ENCODE measurements at places on chromosomes 11 and 22. TPM values are rescaled to one million over a fixed set of nuclear protein-coding genes. Genes with fewer than 3 reads are reported as not detected.

Gene BLID
- total RNA-seq = not detected

Gene SPI1
- total RNA-seq = 0.25 TPM

Gene F2
- total RNA-seq = not detected

Gene BIRC3
- total RNA-seq = 108 TPM

Gene KRTAP5-7
- not detected for total RNA-seq

Gene PLAAT3
- 4.8 TPM for total RNA-seq

Gene NXPE2
- total RNA-seq = not detected

Gene SYCE3
- total RNA-seq = not detected

Gene MLC1
- total RNA-seq = 1.5 TPM

Gene OR6T1
- not detected for total RNA-seq

Gene MIOX
- total RNA-seq = not detected

Gene PGA4
- not detected for total RNA-seq

GRCh38 chr11:130180491-130180890 is 20.9 kb downstream of the ST14 start:
- no peak for DNase-seq

DNA sequence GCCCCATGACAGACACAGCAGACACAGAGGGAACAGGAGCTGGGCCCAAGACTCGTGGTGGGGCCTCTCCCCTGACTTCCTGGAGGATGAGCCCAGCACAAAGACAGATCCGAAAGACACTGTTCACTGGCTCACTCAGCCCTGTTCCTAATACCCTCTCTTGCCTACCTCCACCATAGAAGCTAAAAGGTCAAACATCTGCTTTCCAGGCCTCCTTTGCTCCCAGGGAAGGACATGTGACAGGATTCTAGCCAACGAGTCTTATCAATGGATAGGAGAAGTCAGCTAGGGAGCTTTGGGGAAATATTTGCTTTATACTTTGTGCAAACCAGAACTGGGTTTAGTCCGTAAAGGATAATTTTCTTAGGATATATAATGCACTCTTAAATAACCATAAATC is 8.4 kb upstream of the CLMP start:
- no peak for DNase-seq

- no peak for DNase-seq
These were observed 50.3 kb downstream of the NAT10 start for GRCh38 chr11:34155757-34156062.

DNA sequence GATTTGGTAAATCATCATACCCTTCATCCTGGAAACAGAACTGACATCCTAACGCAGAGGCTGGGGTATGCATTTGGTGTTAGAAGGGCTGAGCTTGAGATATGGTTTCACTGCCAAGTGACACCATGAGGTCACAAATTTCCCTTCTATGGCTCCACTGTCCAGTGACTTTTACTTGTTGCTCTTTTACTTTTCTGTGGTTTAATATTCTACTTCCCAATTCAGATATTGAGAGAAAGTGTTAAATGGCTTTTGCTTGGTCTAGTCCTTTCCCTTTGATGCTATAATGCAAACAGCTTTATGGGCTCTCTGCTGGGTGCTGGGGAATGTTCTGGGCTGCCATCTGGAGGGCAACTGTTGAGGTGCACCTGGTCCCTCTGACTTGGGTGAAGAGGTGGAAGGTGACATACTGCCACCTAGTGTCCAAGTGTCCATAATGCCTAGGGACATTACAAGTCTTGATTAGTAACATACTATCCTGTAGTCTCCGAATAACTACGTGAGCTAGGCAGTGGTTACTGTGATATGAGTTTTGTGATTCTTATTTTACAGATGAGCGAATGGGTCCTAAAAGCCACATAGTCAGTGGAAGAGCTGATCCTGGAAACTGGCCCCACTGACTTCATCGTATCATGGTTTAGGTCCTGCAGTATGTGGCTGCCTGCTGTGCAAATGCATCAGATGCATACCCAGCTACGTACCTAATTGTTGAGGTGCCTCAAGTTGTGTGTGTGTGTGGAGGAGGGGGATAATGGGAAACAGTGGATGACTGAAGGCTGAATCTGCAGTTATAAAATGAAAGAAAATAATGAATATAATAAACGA is 149.1 kb upstream of the RAG2 start:
- DNase-seq = peak; percentile 94

- DNase-seq = peak; percentile 86
These were observed 33.9 kb downstream of the LMO2 start for GRCh38 chr11:33857933-33858371.

DNA sequence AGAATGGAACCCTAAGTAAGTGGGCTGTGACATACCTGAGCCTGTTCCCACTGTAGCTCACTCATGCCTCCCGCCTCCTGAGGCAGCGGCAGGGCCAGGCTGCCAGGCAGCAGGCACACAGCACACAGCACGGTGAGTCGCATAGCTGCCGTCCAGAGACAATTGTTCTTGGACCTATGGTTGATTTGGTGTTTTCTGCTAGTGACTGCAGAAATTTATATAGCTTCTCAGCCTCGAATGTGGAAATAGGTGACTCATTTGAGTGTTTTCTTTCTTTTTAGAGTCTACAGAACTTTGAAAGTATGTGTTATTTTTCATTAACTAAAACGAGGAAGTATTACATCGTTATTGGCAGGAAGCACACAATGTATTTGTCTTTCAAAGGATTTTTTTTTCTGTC is at the start of gene MMP7:
TSS of gene MMP7 (minus strand) at position 190 of the 400 bp plus-strand sequence. CDS start at position 143, 47 bp downstream.
- DNase-seq = no peak

- no peak for DNase-seq
These were observed 16.0 kb upstream of the PICK1 start for GRCh38 chr22:38040953-38041759.

DNA sequence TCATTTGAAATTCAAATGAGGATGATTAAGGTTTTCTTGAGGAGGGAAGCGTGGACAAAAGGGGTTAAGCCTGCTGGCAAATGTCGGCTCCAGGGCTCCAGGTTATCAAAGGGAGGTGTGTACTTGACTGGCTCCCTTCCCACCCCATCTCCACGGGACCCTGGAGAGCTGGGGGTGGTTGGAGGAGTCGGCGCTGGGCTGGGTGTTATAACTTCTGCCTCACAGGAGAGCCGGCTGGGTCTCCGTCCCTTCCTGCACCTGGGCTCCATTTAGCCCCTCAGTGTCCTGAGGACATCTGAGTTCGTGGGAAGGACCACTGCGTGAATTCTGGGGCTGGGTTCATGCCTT is 15.6 kb downstream of the POU2F3 start:
- no peak for DNase-seq

DNA sequence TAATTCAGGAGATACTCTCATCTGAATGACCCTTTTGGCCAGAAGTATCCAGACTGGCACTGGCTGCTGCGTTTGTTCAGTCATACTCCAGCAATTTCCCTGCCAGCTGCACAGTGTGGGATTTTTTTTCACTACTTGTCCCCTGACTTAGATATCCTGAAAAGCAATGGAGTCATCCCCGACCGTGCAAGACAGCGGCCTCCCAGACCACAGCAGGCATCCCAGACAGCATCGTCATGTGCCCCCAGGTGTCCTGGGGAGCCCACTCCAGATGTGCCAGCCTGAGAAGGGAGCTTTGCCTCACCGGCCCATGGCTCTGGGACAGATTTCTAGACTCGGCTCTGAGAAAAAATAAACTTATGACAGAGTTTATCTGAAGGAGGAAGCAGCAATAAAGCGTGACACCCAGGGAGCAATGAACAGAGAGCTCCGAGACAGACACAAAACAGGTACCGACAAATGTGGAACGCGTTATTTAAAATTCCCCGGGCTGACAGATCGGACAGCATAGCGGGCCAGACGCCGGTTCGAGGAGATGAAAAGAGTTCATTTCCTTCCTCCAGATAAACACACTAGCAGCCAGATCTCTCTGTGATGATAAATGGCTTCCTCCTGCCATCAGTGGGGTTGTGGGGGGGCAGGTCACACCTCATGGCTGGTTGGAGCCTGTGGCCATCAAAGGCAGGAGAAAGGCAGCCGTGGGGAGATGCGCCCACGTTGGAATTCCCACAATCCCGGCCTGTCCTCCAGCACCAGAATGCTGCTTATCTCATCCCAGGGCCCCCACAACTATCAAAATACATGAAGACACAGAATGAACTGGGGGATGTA is 106.4 kb upstream of the FGF3 start:
- DNase-seq = no peak

DNA sequence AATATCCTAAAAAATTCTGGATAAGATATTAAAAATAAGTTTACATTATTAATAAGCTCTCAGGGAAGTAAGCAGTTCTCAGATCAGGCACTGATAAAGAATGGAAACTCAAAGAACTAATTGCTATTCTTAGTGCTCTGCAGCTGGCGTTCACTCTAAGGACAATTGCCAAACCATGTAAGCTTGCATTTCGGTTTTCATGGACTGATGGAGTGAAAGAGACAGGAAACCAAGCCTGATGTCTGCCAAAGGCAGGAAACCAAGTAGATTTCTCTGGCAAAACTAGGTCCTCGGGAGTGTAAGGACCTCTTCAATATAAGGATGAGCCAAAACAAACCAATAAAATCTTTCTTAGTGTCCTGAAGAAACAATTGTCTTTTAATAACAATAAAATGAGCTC is 355.2 kb downstream of the RAB38 start:
- no peak for DNase-seq

DNA sequence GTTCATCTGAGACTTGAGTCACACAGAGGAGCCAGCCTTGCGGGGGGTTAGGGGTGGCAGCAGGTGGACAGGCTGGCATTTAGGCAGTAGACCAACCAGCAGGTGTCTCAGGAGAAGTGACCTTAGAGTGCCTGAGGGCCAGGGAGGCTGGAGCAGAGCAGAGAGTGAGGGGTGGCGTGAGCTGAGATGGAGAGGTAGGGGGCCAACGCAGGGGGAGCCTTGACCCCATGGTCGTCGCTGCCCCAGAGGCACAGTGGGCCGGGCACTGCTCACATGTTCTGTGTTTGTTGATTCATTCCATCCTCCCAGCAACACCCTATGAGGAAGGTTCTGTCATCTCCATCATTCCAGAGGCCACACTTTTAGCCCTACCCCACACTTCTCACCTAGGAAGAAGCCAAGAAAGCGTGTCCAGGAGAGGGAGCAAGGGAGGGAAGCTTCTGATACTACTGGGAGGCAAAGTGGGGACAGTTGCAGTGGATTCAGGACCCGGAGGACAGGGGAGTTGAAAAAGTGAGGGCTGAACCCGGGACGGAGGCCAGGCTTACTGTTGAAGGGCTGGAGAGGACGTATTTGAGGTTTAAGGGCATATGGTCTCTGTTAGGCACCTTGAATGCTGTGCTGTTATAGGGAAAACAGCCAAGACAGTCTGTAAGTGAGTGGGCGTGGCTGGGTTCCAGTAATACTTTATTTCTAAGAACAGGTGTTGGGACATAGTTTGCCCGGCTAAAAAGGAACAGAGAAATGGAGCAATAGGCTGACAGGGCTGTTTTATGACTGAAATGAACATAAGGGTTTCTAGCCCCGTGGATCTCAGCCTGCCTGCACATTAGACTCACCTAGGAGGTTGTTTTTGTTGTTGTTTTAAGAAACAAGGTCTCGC is 7.3 kb downstream of the SART1 start:
- DNase-seq = no peak

GRCh38 chr22:49575703-49576081 is 252.0 kb downstream of the BRD1 start:
- no peak for DNase-seq

GRCh38 chr11:70671083-70671482 is 272.8 kb downstream of the CTTN start:
- no peak for DNase-seq

GRCh38 chr22:19709063-19709769 is 5.1 kb upstream of the SEPTIN5 start:
- no peak for DNase-seq

DNA sequence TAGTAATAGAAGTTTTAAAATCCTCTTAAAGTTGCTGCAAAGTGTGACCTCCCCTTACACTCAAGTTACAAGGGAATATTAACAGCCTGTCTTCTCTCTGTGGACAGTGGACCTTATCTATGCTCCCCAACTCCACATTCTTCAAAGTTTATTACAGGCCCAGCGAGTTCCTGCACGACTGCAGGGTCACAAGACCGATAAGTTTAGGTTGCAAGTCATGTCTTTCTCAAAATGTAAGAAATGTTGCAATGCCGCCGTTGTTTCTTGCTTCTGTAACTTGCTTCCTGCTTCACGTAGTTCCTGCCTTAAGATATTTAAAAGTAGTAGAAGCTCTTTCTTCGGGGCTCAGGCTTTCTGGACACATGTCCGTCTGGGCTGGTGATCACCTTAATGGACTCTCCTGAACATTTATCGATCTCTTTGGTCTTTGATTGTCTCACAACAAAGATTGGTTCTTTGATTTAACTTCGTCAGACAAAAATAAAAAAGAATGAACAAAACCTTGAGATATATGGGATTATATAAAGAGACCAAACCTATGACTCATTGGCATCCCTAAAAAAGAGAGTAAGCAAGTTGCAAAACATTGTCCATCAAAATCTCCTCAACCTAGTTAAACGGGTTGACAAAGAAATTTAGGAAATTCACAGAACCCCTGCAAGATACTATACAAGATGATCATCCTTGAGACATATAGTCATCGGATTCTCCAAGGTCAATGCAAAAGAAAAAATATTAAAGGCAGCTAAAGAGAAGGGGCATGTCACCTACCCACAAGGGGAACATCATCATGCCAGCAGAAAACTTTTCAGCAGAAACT is 45.4 kb upstream of the GLYAT start:
- DNase-seq = no peak

DNA sequence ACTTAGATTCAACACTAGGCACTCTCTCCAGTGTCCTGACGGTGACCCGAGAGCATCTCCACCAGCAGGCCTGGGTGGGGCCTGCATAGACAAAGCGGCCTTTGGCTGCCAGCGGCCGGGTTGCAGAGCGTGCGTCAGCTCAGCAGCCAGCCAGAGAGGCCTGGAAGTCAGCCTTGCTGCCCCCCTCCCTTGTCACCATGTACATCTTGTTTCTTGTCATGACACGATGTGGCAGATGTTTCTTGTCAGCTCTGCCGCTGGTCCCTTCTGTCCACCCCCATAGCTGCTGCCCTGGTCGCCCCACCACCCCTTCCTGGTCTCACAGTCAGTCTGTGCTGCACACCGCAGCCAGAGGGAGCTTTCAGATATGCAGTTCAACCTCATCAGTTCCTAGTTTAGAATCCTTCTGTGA is 33.1 kb upstream of the CBX7 start:
- DNase-seq = no peak

DNA sequence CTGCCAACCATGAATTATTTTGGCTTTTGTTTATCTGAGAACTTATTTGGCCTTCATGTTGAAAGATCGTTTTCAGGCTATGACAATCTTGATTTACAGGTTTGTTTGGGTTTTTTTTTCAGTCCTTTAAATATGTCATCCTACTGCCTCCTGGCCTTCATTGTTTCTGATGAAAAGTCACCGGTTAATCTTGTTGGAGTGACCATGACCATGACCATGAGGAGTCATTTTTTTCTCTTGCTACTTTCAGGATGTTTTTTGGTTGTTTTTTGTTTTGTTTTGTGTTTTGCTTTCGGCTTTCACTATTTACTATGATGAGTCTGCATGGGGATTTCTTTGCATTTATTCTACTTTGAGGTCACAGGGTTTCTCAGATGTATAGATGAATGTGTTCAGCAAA is 81.6 kb downstream of the BRD1 start:
- no peak for DNase-seq

GRCh38 chr11:95231881-95232605 is 1.0 kb upstream of the SESN3 start:
- DNase-seq = peak; percentile 83

- no peak for DNase-seq
These were observed 12.1 kb downstream of the OAF start for GRCh38 chr11:120222916-120223315.
